ENCODE measurements at places on chromosomes 2 and 18.

DNA sequence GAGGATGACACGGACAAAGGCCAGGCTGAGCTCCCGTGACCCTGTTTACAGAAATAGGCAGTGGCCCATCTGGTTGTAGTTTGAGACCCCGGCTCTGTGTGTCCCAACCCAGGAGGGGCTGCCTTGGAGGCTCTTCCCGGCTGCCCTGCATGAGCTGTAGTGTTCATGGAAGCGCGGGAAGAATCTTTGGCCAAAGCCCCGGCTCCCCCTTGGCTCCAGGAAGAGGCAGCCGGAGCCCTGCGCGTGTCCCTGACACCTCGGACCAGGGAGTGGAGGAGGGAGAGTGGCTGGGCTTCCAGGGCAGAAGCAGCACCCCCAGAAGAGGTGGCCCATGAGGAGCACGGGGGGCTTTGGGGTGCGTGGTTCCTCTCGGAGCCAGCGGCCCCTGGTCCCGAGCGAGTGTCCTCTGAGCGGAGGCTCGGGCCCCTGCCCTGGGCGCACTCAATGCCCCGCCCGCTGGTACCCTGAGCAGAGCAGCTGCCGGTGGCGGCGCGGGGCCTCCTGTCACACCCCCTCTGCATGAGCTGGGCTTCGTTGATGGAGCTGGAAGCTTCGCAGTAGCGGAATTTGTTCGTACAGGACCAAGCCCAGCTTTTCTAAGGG, 21.7 kb downstream of the GPR35 start:
- no peak overlapping the region for H3K27ac ChIP-seq
- no peaks in the 10 kb centered on the region for H3K4me1 ChIP-seq
- no peak for DNase-seq
- no peaks in the 10 kb centered on the region for H3K36me3 ChIP-seq
- no peak overlapping the region for H3K4me3 ChIP-seq
- peaks cover 3% of the 10 kb centered on the region for H3K27me3 ChIP-seq

- H3K27me3 ChIP-seq: no peaks in the 10 kb centered on the region
- no peak overlapping the region for H3K4me3 ChIP-seq
- no peak overlapping the region for H3K27ac ChIP-seq
- no peaks in the 10 kb centered on the region for H3K36me3 ChIP-seq
- no peak for DNase-seq
These were observed 100.7 kb downstream of the EHBP1 start for GRCh38 chr2:62806231-62806630.

DNA sequence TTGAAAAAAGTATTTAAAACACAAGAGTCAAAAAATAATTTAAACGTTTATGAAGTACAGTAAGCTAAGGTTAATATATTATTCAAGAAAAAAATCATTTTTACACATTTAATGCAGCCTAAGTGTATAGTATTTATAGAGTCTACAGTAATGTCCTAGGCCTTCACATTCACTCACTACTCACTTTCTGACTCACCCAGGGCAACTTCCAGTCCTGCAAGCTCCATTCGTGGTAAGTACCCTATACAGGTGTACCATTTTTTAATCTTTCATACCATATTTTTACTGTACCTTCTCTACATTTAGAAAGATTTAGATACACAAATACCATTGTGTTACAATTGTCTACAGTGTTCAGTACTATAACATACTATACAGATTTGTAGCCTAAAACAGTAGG, 20.9 kb upstream of the RPRD1A start:
- no peak overlapping the region for H3K4me3 ChIP-seq
- no peak overlapping the region for H3K27ac ChIP-seq
- H3K4me1 ChIP-seq: no peaks in the 10 kb centered on the region
- H3K27me3 ChIP-seq: no peaks in the 10 kb centered on the region
- no peaks in the 10 kb centered on the region for H3K36me3 ChIP-seq

DNA sequence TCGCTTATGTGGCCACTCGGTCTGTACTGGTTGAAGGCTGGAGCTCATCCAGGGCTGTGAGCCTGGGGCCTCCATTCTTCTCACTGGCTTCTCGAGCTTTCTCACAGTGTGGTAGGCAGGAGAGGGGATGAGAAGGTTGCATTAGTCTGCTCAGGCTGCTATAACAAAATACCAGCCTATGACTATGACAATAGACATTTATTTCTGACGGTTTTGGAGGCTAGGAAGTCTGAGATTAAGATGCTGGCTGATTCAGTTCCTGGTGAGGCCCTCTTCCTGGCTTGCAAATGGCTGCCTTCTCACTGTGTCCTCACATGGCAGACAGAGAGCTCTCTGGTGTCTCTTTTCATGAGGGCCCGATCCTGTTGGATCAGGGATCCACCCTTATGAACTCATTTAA, 6.2 kb upstream of the STK25 start:
- H3K36me3 ChIP-seq: no peaks in the 10 kb centered on the region
- H3K27me3 ChIP-seq: no peaks in the 10 kb centered on the region
- no peak overlapping the region for H3K27ac ChIP-seq
- peaks cover 2% of the 10 kb centered on the region for H3K4me1 ChIP-seq

GRCh38 chr18:63253428-63254372, 65.9 kb downstream of the BCL2 start:
- peaks cover 11% of the 10 kb centered on the region for H3K36me3 ChIP-seq
- no peak overlapping the region for H3K27ac ChIP-seq
- H3K4me3 ChIP-seq: peak overlapping the region; percentile 32
- no peak for DNase-seq
- H3K27me3 ChIP-seq: no peaks in the 10 kb centered on the region

DNA sequence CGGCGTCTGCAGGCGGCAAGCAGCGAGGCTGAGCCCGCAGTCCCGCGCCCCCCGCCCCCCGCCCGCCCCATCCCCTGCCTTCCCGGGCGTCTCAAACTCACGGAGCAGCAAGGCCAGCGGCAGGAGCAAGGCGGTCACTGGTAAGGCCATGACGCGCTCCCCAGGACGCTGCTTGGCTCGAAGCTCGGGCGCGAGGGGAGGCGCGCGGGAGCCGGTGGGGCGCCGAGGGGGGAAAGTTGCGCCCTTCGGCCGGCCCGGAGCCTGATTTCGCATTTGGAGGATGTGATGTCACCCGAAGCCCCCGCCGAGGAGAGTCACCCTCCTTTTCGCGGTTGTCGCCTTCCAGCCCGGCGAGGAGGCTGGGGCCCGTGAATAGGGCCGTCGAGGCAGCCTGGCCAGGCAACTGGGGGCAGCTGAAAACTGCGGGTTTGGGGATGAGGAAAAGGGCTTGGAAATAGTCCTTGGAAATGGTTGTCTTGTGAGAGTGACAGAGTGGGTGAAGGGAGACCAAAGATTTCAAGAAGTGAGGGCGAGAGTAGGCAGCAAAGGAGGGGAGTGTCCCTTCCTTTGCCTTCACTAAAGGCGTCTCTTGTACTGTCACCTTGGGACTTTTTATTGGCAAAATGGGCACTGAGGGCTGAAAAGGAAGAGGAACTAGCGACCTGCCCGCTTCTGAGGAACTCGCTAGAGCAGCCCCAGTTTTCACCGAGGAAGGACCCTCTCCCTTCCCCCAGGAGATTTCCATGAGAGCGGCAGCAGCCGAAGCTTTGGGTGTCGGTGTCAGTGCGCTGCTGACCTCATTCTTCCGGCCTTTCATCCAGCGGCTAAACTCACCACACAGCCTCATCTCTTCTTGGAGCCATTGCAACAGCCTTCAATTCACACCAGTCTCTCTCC, at the start of gene CD8A:
CD8A (minus strand) TSS at position 238 of the 897 bp plus-strand sequence; CDS start at position 150, 88 bp downstream.
- no peak within 1 kb of the TSS for H3K27ac ChIP-seq
- H3K27me3 ChIP-seq: peaks cover 45% of the 10 kb centered on the region
- peak; percentile 8 for DNase-seq
- H3K4me3 ChIP-seq: peak within 1 kb of the TSS; percentile 51
- peaks cover 24% of the 10 kb centered on the region for H3K4me1 ChIP-seq

DNA sequence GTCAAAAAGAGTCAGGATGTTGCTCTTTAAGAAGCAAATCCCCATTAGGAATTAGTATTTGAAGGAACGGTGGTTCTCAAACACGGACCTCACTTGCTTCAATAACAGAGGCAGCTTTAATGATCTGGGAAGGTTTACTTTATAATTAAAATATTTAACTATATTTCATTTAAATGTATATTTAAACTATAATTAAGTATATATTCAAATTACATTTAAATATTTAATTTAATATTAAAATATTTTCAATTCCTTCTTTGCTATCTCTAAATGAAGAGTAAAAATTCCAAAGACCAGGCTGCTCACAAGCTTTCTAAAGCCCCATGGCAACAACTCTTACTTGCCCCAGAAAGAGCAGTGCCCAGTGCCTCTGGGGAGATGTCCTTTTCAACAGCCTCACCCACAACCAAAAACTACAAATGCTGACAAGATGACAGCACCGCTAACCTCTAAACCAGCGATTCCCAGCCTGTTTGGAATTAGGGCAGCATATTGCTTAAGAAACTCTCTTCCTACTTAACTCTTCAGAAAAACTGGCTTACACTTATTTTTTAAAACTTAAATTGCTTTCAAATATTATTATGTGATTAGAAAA, 62.9 kb upstream of the POU3F3 start:
- no peak for DNase-seq
- no peaks in the 10 kb centered on the region for H3K36me3 ChIP-seq
- H3K27ac ChIP-seq: no peak overlapping the region
- H3K4me3 ChIP-seq: no peak overlapping the region
- no peaks in the 10 kb centered on the region for H3K4me1 ChIP-seq

DNA sequence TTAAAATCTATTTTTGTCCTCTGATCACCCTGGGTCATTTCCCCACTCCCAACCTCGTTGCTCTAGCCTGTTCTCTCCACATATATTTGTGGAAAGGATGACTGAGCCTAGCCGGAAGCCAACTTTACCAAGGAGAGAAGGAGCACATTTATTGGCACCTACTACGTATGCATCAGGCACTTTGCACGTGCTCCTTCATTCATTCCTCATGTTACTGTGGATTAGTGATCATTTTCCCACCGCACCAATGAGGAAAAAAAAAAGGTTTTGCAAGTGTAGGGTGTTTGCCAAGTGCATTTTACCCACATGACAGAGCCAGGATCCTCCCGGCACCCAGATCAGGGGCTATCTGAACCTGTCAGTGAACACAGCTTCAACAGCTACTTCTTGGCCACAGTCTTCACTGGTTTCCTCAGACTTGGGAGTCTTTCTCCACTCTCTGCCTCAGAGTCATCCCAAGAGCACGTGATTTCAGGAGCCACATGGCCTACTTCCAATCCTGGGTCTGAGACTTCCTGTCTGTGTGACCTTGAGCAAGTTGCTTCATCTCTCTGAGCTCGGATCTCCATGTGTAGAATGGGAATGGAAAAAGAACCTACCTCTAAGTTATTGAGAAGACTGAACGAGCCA, 1.9 kb upstream of the C1QL2 start:
- no peak overlapping the region for H3K4me3 ChIP-seq
- peaks cover 3% of the 10 kb centered on the region for H3K27me3 ChIP-seq
- H3K4me1 ChIP-seq: no peaks in the 10 kb centered on the region
- DNase-seq: no peak

- no peak overlapping the region for H3K27ac ChIP-seq
- no peaks in the 10 kb centered on the region for H3K4me1 ChIP-seq
- no peak overlapping the region for H3K4me3 ChIP-seq
- no peak for DNase-seq
- H3K27me3 ChIP-seq: no peaks in the 10 kb centered on the region
- no peaks in the 10 kb centered on the region for H3K36me3 ChIP-seq
These were observed 150.3 kb downstream of the TFCP2L1 start for GRCh38 chr2:121134728-121135127.

DNA sequence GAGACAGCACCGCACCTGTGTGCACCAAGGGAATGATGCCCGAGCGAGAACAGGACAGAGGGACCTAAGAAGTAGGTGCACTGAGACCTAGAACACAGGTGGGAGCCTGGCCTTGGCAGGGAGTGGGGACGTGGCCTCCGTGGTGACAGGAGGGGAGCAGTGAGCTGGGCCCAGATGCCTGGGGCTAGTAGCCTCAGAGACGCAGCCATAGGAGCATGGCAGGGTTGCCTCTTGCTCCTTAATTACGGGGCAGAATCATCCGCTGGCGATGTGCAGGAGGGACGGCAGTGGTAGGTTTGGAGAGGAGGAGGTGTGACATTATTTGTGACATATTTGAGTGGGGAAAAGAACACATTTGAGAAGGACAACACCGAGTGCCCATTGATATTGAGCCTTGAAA, 57.0 kb upstream of the HPCAL1 start:
- no peak overlapping the region for H3K27ac ChIP-seq
- no peak overlapping the region for H3K4me3 ChIP-seq
- H3K36me3 ChIP-seq: no peaks in the 10 kb centered on the region

DNA sequence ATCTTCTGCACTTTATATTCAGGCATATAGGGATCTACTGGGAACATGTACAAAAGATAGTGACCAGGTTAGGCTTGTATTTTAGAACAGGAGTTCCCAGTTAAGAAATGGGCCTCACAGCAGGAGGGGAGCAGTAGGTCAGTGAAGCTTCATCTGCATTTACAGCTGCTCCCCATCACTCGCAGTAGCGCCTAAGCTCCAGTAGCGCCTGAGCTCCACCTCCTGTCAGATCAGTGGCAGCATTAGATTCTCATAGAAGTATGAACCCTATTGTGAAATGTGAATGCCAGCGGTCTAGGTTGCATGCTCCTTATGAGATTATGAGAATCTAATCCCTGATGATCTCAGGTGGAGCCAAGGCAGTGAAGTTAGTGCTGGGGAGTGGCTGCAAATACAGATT, 224.4 kb upstream of the CYRIA start:
- H3K4me1 ChIP-seq: no peaks in the 10 kb centered on the region
- H3K27me3 ChIP-seq: no peaks in the 10 kb centered on the region
- no peak for DNase-seq
- no peak overlapping the region for H3K27ac ChIP-seq
- no peaks in the 10 kb centered on the region for H3K36me3 ChIP-seq
- no peak overlapping the region for H3K4me3 ChIP-seq

GRCh38 chr18:51191128-51191717, 6.3 kb downstream of the MEX3C start:
- H3K4me3 ChIP-seq: peak overlapping the region; percentile 97
- H3K36me3 ChIP-seq: peaks cover 5% of the 10 kb centered on the region

DNA sequence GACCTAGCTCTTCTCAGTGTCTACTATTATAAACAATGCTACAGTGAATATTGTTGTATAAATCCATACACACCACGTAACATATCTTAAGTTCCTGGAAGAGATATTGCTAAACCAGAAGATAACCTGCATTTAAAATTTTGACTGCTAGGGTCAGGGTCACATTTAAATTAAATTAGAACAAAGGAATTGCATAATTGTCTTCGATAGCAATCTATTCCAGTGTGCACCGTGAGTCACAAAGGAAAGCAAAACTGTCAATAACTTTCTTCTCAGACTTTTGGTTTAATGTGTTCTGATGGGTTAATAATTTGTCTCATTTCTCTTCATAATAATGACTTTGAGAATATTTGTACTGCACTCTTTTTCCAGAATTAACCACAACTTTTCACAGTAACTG, 4.2 kb downstream of the GEN1 start:
- no peak for DNase-seq
- H3K36me3 ChIP-seq: no peaks in the 10 kb centered on the region

- H3K27me3 ChIP-seq: no peaks in the 10 kb centered on the region
- H3K36me3 ChIP-seq: peaks cover 21% of the 10 kb centered on the region
- no peak overlapping the region for H3K27ac ChIP-seq
These were observed 30.3 kb downstream of the SP3 start for GRCh38 chr2:173934895-173935294.

- H3K4me1 ChIP-seq: peaks cover 52% of the 10 kb centered on the region
- no peaks in the 10 kb centered on the region for H3K27me3 ChIP-seq
- peak overlapping the region; percentile 41 for H3K4me3 ChIP-seq
- H3K36me3 ChIP-seq: no peaks in the 10 kb centered on the region
These were observed 138.8 kb upstream of the ID2 start for GRCh38 chr2:8543060-8543382.

GRCh38 chr2:22701561-22702160, 683.3 kb upstream of the KLHL29 start:
- H3K4me3 ChIP-seq: no peak overlapping the region
- H3K27me3 ChIP-seq: no peaks in the 10 kb centered on the region
- H3K27ac ChIP-seq: no peak overlapping the region
- DNase-seq: no peak

- no peak for DNase-seq
- H3K27me3 ChIP-seq: no peaks in the 10 kb centered on the region
- H3K36me3 ChIP-seq: no peaks in the 10 kb centered on the region
- H3K27ac ChIP-seq: no peak overlapping the region
- H3K4me1 ChIP-seq: no peaks in the 10 kb centered on the region
These were observed 142.3 kb upstream of the NCKAP5 start for GRCh38 chr2:133710613-133711012.
